H54 (cell line): ENCODE measurements at places on chromosomes 6 and 20.

DNA sequence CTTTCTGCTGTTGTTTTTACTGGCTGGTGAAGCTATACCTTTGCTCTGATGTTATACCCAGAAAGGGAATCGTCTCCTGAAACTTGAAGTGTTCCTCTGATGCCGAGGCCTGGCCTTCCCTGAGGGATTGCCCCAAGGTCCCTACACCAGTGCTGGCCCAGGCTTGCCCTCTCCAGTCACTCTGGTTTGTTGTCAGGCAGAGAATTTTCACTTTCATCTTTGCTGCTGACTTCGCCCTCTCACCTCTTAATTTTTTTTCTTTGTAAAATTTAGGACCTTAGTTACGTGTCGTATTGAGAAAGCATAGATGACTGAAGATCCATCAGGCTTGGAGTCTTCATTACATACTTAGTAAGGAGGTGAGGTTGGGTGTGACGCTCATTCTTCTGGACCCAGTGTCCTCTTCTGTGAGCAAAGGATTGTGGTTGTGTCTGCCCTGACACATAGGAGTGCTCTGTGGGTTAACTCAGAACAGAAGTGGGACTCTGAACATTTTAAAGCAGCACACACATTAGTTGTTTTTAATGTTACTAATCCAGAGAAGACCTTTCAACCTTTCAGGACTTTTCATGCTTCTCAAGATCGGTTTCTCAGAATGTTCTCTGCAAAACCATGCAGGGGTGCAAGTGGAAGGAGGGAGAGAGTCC, 45.4 kb downstream of the TULP4 start:
- no peak for DNase-seq

DNA sequence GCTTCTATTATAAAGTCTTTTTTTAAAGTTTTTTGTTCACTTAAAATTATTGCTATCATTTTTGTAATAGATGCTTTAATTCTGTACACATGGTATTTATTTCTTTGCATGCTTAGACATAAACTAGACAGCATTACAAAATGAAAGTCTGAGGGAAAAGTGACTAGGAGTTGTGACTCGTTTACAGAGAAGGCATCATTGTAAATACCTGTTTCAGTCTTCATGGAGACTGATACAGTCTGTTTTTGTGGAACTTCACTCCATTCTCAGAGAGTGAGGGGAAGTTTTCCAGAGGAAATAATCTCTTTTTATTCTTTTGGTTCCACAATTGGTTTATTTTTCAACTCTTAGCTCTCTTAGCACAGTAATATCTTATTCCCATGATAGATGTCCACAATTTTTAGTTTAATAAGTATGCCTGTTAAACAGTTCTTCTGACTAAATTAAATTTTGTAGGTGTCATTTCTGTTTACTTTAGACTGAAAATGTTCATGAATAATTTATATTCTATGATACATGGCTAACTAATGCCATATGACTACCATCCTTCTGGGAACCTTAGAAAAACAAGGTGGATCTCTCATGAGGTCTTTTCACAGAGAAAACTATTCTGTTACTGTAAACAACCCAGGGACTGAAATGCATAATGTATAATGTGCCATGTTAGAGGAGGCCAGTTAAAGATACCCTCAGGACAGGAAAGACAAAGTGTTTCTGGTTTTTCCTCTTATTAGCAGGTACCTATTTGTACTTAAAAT, 69.2 kb downstream of the MYO6 start:
- DNase-seq, result no peak

- DNase-seq, result no peak
These were observed 52.8 kb upstream of the UST start for GRCh38 chr6:148693882-148694484.

GRCh38 chr6:138973466-138974153, 14.4 kb downstream of the REPS1 start:
- DNase-seq, result no peak

DNA sequence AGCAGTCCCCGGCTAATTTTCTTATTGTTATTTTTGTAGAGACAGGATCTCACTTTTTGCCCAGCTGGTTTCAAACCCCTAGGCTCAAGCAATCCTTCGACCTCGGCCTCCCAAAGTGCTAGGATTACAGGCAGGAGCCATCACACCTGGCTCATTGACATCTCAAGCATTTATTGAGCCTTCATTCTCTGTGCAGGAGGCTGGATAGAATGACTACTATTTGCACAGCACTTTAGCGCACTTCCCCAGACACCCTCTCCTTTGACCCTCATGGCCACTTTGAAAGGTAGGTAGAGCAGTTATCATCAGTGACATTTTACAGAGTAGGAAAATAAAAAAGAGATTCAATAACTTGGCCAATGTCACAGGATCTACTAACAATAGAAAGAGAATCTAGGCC, 124.0 kb upstream of the STXBP5 start:
- no peak for DNase-seq

DNA sequence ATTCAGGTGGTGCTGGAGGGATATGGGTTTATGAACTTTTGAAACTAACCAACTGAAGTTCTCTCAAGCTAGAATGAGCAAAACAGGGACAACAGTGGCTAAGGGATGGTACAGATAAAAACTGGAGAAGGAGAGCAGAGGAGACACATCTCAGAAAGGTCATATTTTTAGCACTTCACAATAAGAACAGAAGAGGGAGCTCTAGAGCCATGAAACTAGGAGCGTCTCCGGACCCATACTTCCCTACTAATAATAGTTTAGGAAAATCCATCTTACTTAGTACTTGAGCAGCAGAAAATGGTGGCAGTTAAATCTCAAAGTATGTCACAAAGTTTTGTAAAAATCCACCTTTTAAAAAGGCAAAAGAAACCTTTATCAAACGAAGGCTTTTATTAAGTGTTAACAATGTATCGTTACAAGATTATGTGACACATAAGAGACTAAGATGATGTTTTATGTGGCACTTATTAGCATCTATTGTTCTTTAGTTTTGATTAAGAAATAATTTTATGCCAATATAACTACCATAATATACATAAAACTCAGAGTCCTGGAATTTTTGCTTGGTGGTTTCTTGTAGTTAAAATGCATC, 278.6 kb downstream of the TBC1D32 start:
- peak; percentile 7 for DNase-seq

GRCh38 chr6:156988276-156989158, 211.3 kb downstream of the ARID1B start:
- DNase-seq, result no peak

- DNase-seq, result peak; percentile 20
These were observed 72.6 kb upstream of the THBS2 start for GRCh38 chr6:169326067-169326799.

DNA sequence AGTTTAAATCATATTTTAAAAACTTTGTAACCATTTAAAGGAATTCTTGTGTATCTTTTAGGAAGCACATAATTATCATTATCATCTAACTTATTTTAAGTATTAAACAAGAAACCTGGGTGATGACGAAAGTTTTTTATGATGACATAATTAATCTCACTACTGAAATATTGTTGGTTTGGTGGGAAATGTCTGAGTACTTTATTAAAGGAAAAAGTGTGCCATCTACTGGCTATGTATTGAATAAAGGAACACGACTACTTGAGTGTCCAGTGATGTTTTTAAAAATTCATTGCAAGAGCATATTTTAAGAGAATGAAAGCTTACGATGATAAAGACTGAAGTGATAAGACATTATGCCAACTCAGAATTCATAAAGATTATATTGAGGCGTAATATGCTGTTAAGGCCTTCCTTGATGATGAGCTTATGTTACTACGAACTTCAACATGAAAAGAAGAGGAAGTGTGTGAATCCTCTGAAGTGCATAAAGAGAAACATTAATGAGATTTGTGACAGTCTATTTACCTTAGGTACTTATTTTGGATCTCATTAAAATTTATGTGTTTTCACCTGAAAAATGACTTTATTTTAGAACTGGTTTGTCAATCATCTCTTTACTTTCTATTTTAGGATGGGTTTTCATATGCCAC, 12.0 kb upstream of the TRMT11 start:
- no peak for DNase-seq

- DNase-seq, result no peak
These were observed 228.9 kb upstream of the JAG1 start for GRCh38 chr20:10902576-10903282.

- DNase-seq, result no peak
These were observed 625 bp upstream of the ECHDC1 start for GRCh38 chr6:127343809-127344659.

DNA sequence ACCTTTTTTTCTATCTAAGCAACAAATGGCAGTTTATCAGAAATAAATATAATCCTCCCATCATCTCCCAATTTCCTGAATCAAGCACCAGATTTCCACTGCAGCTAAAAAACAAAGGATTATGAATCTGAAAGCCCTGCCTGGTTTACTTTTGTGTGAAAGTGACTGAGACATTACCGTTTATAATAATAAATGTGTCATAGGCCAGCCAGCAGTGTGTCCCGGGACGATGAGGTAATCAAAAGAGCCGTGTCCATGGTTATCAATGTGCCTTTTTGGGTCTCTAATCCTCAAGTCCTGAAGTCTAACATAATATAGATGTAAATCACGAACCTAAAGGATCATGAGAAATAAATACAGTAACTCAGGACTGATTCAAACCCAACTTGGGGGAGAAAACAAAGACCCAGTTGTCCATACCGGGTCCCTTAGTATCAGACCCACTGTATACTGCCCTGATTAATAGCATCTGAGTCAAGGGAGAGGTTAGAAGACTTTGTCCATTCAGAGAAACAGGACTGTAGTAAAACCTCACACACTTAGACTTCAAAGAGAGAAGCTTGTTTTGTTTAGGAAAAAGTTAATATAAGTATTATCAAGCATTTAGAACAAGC, 149.1 kb downstream of the SASH1 start:
- DNase-seq, result no peak

GRCh38 chr6:72622094-72622940, 453 bp downstream of the KCNQ5 start:
- DNase-seq, result peak; percentile 36

DNA sequence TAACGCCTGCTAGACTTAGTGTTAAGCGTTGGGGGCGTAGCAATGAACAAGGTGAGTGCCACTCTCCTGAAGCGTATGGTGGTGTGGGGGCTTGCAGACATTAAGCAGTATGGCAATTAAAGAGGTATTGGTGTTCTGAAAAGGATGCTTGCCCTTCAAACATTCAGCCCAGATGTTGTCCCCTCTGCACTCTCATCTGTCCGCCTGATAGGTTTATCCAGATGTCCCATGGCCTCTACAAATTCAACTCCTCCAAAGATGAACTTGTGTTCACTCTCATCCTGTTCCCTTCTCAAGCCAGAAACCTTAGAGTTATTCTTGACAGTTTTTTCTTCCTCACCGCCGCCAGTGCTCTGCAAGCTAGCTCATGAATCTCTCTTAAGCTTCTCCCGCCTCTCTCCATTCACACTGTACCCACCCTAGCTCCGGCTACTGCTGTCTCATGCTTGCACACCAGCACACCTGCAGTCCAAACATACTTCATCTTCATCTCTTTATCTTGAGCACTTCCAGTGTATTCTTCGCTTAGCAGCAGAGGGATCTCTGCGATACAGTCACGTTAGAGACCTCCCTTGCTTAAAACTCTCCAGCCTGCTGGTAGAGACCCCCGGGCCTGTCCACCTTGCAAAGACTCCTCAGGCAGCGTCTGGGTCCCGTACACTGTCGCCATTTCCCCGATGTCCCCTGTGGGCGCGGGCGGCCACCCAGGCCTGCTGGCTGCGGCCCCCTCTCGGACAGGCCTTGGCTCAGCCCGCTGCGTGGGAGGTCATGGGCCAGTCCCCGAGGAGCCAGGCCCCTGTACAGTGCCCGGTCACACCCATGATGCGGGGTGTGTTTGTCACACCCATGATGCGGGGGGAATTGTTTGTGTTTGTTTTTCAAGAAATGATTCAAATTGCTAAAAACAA, 962 bp downstream of the DDX27 start:
- DNase-seq, result no peak

GRCh38 chr20:23037017-23037481, 1.9 kb downstream of the SSTR4 start:
- DNase-seq, result no peak

GRCh38 chr6:164206807-164207423, 792.4 kb downstream of the QKI start:
- DNase-seq, result no peak

DNA sequence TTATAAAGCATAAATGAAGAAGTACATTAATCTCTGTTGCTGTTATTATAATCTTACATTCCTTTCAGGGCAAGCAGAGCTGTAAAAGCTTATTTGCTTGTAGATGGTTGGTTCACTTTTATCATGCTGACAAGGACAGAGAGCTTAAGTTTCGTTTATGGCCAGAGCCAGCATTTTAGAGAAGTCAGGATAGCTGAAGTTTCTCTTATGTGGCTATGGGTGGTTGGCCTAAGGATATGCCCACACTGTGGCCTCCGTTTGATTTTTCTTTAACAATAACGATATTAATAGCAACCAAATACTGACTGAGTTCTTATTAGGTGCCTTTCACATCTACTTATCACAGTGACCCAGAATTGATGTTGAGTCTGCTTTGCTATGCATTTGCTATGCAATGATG, 78.5 kb downstream of the FARS2 start:
- no peak for DNase-seq

GRCh38 chr6:151008425-151008824, 142.9 kb downstream of the MTHFD1L start:
- no peak for DNase-seq

- DNase-seq, result no peak
These were observed 2.5 kb upstream of the FOXQ1 start for GRCh38 chr6:1309366-1309765.

- DNase-seq, result no peak
These were observed 198.3 kb downstream of the BCAS1 start for GRCh38 chr20:53872081-53872541.

DNA sequence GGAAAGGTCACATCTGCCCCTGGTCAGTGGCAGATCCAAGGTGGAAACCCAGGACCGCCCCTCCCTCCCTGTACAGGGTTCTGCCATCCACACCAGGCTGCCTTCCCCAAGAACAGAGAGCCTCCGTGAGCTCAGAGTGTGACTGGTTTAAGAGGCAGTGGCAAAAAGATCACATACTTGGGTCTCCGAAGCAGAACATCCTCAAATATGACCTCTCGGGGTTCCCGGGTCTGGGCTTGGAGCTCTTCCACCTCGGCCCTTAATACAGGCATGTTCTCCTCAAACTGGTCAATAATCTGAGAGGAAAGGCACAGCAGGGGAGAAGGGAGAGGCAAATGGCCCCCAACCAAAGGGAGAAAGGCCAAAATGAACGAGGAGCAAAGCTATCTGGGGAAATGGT, 14.8 kb downstream of the C20orf96 start:
- no peak for DNase-seq

DNA sequence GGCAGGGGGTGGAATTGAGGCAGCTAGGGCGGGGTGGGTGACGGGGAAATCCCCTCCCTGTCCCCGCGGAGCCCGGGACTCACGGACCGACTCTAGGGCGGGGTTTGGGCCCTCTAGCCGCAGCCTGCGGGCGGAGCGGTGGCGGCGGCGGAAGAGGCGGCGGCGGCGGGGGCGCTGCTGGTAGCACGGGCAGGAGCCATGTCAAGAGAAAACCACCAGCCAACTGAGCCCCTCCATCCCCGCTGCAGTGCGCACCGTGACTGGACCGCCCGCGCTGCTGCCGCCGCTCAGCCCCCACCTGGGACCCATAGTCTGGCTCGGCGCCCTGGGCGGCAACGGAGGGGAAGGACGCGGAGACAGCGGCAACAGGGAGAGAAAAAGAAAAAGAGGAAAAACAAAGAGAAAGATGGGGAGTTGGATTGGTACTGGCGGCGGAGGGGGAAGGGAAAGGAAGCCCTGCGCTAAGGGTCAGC, 1.2 kb upstream of the C6orf62 start:
- DNase-seq, result no peak
